ENCODE measurements at places on chromosomes 2 and 18.

GRCh38 chr18:76765649-76766048, 56.7 kb upstream of the ZNF236 start:
- DNase-seq, result no peak

GRCh38 chr2:219440388-219441256, 6.0 kb downstream of the SPEG start:
- DNase-seq, result no peak

DNA sequence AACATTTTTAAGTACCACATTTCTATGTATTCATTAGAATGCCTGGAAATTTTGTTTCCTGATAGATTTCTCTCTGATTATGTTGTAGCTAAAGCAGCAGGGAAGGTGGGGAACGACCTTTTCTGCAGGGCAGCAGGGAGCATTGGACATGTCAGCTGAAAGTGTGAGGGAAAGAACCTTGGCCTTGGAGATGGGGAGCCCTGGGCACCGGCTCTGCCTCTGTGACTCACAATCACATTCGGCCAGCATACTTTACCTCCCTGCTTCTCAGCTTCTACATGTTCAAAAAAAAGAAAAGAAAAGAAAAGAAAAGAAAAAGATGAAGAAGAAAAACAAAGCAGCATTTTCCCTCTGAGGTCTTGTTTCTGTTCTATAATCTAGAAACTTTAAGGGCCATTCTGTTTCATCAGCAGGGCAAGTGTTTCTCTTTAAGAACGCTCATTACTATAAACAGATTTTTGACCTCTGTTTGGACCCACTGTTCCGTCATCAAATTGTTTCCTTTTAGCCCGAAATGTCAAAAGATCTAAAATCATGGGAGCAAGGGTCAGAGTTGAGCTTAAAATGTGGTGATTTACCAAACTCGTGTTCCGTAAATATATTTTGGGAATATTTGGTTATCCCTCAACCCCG, 27.9 kb downstream of the SETBP1 start:
- no peak for DNase-seq

DNA sequence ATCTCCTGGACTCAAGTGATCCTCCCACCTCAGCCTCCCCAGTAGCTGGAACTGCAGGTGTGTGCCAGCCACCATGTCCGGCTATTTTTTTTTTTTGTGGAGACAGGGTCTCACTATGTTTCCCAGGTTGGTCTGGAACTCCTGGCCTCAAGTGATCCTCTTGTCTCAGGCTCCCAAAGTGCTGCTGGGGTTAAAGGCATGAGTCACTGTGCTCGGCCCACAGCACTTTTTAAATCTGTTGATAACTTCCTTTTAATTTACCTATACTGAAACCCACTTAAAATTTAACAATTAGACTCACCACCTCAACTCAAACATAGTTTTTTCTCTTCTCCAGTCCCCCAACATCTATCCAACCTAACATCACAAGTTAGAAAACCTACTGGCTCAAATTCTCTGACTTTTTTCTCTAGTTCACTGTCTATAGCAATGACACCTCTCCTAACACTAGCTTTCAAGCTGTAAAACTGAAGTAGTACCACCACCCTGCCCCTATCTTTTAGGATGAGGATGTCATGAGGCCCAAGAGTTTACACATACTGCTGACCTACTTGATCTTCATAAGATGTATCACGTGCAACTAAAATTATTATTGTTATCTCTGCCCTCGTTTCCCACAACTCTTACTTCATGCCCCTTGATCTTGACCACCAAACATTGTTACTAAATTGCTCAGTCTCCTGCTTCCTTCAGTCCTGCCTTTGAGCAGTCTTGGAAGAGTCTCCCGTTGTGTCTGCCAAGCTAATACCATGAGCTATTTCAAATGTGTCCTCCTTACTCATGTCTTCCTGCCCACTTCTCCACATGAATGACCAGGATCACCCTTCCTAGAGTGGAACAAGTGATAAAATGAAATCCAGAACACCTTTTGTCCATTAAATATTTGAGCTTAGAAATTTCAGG, 142.3 kb upstream of the ZFP36L2 start:
- no peak for DNase-seq

DNA sequence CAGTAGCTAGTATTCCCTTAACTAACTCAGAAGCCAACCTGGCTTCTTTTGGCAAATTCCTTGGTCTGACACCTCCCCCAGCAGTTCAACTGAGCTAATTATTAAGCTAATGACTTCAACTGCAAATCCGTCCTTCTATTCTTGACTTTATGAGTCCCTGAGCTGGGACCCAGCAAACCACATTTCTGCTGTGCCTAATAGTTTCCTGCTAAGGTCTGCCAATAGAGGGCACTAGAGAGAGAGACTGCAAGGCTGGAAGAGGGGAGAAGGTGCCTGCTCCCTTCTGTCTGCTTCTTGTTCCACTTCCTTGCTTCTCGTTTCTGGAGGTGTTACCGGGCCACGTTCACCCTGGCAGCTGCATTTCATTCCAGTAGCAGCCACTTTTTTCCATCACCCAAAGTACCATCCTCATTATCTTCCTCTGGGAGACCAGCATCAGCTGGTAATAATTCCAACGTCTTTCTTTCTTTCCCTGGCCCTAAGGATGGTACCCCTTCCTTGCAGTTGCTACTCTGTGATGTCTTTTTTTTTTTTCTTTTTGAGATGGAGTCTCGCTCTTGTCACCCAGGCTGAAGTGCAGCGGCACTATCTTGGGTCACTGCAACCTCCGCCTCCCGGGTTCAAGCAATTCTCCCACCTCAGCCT, 352.0 kb downstream of the TNS1 start:
- DNase-seq, result peak; percentile 63

DNA sequence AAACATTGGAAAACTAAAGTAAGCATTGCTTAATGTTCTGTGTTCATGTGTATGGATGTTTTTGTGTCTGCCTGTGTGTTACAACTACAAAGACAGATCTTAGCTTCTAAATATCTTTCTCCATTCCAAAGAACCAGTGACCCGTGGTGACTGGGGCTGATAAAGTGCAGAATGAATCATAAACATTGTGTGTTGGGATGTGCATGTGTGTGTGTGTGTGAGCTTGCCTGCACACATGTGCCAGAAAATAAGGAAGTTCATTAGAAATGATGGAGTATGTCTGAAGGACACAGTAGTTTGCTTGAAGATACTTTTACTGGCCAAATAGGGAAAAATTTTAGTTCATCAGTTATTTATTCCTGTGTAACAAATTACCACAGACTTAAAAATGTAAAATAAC, 756.6 kb upstream of the CELF4 start:
- DNase-seq, result no peak
